ENCODE measurements at places on chromosomes 12 and 14. TPM values are rescaled to one million over a fixed set of nuclear protein-coding genes. Genes with fewer than 3 reads are reported as not detected.

GRCh38 chr12:119998471-119999245 lies 9.6 kb downstream of the BICDL1 start:
- no peak for DNase-seq

DNA sequence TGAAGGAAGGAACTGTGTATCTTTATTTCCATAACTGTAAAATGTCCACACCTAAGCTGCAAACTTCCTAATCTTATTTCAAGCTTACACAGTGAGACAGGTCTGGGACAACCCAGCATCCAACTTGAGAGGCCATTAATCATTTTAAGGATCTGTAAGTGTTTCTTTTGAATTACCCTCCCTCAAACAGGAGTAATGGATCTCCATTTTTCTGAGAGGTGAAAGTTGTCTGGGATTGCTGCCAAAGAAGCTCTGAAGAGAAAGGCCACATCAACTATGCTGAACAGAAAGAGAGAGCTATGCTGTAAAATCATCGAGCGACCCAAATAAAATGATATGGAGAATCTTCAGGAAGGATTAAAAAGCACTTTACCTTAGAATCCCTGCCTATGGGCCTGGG lies 131.7 kb upstream of the CPNE8 start:
- DNase-seq: no peak

DNA sequence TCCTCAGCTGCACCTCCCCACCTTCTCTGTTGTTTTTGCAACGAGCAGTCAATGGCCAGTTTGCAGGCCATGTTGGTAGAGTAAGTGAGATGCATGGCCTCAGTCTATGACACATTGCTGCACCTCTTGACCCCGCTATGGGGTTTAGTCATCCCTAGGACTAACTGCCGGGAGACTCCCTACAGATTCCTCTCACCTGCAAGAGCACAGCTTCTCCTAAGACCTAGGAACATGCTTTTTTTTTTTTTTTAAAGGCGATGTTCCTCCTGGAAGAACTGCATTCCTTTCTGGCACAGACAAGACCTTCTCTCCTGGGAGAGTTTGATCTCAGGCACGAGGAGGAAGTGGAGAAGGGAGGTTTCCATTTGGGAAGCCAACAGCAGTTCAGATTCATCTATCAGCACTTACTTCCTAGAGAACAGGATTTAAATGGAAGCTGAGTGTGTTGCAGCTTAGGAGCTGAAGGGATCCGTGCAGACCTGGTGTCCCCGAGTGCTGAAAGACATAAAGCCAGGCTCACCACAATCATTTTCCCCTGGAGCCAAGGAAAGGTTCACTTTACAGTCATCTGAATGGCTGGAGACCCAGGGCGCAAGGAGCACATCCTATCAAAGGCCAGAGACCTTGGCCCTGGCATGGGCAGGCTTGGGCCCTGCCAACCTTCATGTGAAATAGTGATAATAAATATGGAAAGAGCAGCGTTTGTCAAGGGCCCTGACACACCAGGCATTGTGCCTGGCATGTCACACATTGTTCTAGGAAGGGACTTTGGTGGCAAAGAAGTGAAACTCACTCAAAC lies 104.1 kb downstream of the LGMN start:
- DNase-seq: no peak

DNA sequence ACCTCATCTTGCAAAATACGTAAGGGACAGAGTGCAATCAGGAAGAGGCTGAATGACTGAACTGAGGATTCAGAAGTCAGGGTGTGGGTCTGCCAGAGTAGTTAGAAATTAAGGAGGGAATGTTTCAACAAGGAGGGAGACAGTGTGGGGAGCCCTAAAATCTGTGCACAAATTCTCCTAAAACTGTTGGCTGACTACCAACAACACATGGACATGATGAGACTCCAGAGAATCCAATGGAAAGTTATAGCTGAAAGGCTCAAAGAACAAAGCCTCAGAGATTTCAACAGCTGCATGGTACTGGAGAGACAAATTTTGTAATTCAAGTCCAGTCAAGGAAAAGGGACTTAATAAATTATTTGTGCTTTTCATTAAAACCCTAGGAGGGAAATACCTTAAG lies 36.1 kb upstream of the NEDD1 start:
- no peak for DNase-seq

DNA sequence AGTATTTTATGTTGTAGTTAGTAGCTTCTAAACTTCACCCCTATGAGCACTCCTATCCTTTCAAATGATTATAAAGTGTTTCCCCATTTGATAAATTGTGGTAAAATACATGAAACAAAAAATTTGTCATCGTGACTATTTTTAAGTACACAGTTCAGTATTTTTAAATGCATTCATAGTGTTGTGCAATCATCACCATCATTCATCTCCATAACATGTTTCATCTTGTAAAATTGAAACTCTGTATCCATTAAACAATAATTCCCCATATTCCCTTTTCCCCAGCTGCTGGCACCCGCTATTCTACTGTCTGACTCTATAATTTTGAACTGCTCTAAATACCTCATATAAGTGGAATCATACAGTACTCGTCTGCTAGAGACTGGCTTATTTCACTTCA lies 52.5 kb downstream of the ATP23 start:
- DNase-seq: no peak

DNA sequence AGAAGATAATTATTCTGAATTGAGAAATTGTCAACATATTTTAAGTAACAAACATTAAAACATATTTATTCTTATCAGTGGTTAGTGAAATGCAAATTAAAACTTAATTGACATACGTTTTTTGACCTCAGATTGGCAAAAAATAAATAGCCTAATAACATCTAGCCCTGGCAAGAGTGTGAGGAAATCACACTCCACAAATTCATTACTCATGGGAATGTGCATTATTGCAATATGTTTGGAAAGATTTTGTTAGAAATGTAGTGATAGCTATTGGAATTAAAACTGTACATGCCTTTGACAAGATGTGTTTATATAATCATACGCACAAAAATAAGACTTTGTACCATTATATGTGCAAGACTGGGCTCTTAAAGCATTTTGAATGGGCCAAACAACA lies 168.6 kb downstream of the KITLG start:
- DNase-seq: no peak

DNA sequence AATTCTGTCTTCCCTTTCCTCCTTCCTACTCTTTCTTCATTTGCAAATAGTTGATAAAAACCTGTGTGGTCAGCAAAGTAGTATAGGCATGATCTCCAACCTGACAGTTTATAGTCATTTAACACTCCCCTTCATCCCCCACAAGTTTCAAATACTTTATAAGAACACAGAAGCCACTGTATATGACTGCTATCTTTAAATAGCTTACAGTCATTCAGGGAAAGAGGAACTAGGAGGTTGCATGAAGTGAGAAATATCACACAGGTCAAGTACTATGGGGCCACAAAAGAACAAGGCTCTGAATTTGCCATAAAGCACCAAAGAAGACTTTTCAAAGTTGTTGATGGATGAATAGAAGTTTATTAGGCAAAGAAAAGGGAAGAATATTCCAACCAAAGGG lies 431.3 kb downstream of the NPAS3 start:
- no peak for DNase-seq

DNA sequence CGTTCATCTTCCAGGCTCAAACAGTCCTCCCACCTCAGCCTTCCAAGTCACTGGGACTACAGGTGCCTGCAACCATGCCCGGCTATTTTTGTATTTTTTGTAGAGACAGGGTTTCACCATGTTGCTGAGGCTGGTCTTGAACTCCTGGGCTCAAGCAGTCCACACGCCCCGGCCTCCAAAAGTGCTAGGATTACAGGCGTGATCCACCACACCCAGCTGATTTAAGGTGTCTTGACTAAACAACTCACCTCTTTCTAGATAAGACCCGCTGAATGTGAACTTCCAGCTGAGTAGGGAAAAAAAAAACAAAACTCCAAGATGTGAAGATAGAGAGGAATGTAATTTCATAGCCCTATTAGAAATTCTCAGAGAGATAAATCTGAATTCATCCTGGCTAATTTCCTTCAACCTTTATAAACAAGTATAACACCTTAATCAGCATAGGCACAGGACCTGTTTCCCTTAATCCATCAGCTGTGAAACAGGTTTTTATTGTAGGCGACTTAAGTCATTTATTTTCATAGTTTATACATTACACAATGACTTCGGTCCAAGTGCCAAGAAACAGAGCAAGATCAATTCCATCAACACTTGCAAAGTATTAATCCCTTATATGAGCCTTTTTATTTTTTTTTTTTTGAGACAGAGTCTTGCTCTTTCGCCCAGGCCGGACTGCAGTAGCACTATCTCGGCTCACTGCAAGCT lies 51.5 kb downstream of the HCAR2 start:
- no peak for DNase-seq

GRCh38 chr12:1594006-1594260 lies 448 bp downstream of the FBXL14 start:
- no peak for DNase-seq

DNA sequence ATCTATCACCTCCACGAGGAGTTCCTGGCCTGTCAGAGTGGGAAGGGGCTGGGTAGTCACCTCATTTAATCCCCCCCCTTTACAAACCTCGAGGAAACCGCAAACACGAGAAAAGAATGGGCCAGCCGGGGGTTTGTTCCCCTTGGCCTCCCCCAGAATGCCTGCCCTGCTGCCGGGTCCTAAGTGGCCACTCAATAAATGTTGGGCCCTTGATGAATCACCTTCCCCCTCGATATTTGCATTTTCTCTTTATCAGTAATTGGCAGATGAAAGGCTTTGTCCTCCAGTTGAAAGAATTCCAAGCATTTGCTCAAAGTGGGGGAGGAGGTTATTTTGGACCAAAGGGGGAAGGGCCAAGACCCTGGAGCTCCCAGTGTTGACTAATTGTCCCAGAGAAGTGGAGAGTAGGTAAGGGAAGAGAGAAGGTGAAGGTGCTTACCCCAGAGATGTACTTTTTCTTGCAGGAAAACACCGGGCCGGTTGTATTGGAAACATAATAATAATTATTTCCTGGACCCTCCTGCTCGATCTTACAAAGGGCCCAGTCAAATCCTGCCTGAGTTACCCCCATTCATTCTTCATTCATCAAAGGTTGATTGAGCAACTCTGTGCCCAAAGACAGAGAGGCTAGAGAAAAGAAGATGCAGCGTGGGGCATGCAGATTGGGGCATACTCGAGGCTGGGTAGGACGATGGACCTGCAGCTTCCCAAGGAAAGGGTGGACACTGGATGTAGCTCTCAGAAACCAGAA lies 1.9 kb upstream of the KDM2B start:
- no peak for DNase-seq

- no peak for DNase-seq
Measured at GRCh38 chr12:104741077-104741476, 217.0 kb downstream of the SLC41A2 start.

The DCN gene
- total RNA-seq: 1.8 TPM

The RDH12 gene
- total RNA-seq: not detected

The GUCY2C gene
- total RNA-seq: not detected

The TDRD9 gene
- not detected for total RNA-seq

The DLK1 gene
- total RNA-seq: not detected

The SLC7A8 gene
- 1.1 TPM for total RNA-seq

The PPFIA2 gene
- total RNA-seq: not detected

The ANKRD33 gene
- total RNA-seq: not detected

The BEST3 gene
- total RNA-seq: not detected
